ENCODE measurements at places on chromosomes 5 and 9. TPM values are rescaled to one million over a fixed set of nuclear protein-coding genes. Genes with fewer than 3 reads are reported as not detected.

Gene DAPK1
- 36.9 TPM for total RNA-seq

DNA sequence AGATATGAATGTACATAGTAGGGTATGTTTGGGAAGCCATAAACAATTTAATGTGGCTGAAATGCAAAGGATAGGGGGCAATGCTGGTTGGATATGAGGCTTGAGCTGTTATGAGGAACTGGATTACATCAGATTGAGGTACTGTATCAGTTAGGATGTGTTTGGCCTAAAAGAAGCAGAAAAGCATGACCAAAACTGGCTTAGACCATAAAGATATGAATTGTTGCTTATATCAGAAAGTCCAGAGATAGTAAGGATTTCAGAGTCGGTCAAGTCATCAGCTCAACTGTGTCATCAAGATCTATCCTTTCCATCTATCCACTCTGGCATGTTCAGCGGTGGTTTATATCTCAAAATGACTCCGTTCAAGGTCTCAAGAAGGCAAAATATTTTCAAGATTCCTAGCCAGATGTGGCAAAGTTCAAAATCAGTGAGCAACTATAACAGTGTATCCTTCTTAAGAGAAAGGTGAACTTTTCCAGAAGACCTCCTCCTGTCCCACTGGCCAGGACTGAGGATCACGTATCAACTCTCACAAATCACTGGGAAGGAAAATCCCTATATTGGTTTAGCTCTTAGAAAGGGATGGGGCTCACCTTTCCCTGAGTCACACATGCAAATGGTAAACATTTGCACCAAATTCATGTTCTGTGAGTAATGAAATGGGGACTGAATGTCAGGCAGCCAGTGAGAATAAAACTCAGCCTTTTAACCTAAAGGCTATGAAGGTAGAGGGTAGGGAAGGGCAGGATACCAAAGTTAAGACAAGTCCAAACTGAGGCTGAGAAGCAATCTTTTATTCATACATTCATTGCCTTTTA is 257.8 kb downstream of the TRIM32 start:
- DNase-seq = no peak

DNA sequence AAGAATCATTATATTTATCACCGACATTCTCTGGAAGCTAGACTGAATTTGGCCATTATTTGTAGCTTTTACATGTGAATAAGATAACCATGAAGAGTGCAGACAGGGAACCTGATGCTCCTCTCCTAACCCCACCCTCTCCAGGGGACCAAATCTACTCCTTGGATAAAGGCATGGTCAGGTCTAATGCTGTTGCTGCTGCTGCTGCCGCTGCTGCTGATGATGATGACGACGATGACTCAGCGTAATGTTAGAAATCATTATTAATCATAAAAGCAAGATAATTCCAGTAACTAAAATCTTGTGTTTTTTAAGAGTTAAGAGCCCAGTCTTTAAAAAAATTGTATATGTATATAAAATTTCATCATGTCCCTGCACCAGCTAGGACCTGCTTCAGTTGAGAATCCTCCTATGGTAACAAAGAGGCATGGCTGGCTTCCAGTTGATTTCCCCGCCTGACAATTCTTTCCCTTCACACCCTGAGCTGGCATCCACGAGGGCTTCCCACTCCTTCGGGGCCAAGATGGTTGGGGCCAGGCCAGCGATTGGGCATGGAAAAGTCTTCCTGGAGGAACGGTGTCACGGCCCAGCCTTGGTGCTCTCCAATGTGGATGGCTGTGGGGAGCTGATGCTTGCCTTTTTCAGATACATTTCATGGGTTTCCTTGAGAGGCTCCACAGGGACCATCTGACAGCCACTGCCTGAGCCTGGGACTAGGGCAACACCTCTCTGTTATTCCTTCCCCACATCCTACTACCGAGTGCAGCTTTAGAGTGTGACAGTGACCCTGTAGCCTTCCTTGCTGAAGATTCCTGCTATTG is 400.0 kb downstream of the CTNND2 start:
- DNase-seq = no peak

DNA sequence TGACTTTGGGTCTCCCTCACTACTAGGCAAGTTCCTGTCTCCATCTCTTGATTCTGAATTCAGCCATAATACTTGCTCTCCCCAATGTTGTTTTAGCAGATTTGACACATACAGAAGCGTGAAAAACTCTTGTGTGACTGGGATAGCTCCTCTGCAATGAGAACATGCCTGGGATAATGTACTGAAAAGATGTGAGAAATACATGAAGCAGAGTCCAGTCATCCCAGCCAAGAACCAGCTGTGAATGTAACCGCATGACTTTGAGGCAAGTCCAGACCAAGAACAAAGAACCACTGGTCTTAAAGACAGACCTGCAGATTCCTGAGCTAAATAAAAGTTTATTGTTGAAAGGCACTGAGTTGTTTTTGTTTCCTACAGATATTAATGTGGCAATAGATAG is 135.0 kb downstream of the NMUR2 start:
- DNase-seq = no peak

- DNase-seq = no peak
Observed at GRCh38 chr5:98641671-98642070, 131.8 kb upstream of the RGMB start.

Gene CDC25C
- 0.79 TPM for total RNA-seq

Data from lung microvascular endothelial cell (primary cell).